ENCODE measurements at places on chromosomes 5 and 9.

DNA sequence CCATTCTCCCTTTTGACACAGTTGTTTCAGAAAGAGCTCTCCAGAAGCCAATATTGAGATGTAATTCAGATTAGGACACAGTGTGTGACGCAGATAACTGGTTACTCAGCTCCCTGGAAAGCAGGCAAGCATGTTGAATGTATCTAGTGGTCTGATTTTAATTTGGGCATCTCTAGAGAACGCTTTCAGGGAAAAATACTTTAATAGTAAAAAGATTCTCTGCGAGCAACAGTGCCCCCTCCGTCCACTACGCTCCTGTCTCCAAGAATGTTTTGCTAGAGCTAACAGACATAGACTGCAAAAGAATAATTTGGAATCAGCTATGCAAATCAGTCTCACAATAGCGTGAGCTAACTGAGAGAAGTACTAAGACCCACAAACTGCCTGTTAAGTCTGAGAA, 23.3 kb downstream of the CFAP90 start:
- DNase-seq = no peak

GRCh38 chr9:37575921-37576721, at the start of gene FBXO10:
Gene FBXO10, minus strand, starts transcription at chr9:37576380. Its CDS starts 34,612 bp downstream, at chr9:37541768.
- no peak for DNase-seq

DNA sequence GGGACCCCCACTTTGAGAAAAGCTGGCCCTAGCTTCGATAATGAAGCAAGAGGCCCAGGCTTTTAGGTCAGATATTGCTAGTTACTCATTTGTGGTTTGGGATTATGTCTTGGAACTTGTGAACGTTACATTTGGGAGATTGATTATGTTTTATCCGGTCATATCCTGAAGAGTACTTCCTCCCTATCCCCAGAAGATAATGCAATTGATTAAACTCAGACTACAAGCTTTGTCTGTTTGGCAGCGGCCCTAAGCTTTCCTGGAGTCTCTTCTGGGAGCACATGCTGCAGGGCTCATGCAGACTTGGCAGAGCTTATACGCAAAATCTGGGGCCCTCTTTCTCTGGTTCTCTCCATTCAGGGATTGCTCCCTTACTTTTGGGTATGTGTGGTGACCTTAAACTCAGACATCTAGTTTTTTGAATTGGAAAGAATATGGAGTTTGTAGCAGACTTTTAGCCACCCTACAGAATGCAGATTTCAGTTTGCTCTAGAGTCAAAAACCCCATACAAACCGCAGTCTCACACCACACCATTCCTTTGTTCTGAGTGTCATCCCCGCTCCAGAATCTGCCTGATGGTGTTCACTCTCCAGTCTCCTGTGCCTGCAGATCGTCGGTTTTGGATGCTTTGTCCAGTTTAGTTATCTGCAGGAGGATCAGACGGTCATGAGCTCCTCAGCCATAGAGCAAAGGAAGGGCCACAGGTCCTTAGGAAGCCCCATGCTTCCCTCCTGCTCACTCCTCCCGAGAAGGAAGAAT, 449.5 kb upstream of the TRPC7 start:
- DNase-seq = no peak

DNA sequence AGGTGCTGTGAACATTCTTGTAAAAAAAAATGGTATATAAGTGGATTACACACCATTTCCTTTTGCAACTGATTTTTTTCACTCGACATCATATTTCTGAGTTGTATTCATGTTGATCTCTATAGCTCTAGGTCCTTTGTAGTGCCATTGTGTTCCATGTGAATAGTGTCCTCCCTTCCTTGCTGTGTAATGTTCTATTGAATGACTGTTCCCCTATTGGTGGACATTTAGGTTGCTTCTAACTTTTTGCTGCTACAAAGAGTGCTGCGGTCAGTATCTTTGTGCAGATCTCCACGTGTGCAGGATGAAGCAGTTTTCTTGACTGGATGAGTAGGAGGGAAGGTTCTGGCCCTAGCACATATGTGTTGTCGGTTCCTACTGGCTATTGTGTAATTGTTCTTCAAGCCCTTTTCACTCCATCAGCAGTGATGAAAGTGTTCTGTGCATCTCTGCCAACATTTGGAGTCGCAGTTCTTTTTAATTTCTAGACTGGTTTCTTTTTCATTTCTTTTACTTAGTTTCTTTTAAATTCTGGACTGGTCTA, 20.2 kb downstream of the DAB2IP start:
- no peak for DNase-seq

DNA sequence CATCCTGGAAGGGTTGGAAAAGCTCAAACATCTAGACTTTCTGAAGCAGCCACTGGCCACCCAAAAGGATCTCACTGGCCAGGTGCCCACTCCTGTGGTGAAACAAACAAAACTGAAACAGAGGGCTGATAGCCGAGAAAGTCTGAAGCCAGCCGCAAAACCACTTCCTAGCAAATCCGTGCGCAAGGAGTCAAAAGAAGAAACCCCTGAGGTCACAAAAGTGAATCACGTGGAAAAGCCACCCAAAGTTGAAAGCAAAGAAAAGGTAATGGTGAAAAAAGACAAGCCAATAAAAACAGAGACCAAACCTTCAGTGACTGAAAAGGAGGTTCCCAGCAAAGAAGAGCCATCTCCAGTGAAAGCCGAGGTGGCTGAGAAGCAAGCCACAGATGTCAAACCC, 87.6 kb downstream of the MAP1B start:
- DNase-seq = no peak

DNA sequence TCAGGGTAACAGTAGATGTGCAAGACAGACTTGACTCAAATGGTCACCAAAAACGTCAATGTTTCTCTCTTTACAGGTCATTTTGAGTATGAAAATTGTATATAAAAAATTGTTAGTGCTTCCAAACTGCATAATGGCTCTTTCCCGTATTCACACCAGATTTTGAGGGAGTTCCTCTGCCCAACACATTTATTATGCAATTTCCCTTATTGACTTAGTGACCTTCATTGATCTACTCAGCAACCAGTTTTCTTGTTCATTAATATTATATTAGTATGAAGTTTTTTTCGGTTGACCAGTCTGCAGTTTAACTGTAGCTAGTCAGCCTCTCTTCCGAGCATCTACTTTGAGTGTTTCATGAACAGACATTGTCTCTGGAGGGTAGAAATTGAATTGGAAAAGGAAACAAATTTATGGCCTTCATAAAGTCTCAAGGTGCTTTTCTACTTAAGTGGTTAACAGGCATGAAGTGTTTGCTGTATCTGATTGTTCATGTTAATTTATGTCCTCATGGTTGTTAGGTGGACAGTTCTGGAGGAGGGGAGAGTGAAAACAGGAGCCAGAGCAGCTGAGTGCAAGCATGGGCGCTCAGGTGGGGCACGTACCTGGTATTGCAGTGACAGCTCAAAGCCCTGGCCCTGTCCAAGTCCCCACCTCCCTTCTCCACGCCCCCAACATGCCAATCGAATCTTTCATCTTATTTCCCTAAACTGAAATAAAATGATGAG, 240.2 kb downstream of the RFK start:
- no peak for DNase-seq

- DNase-seq = no peak
Observed at GRCh38 chr5:96054311-96055030, 92.8 kb upstream of the ELL2 start.

DNA sequence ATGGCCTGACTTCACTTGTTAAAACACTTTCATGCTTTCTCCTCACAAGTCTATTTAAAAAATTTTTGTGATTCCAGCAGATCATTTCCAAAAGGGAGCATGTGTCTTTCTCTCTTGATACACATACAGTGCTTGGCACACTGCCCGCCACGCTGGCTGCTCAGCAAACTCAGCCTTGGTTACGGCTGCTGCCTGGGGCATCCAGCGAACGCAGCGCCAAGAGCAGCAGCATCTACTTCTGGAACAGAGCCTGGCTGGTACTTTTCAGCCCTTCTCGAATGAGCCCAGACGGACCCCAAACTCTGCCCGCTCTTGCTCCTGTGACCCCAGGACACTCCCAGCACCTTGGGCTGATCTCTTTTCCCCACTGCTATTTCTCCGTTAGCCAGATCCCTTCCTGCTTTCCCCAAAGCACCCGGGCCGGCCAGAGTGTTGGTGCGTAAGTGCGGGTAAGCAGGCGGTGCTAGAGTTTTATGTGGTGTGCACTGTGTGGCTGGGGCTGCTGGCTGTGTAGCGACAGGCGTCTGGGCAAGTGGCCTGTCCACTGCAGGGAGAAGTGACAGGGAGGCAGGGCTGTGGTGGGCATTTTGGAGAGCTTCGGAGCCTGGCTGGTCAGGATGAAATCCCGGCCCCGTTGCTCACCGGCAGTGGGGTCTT, 73.2 kb downstream of the SH3PXD2B start:
- DNase-seq = no peak

- no peak for DNase-seq
Observed at GRCh38 chr9:107213561-107214028, 69.5 kb upstream of the RAD23B start.

- no peak for DNase-seq
Observed at GRCh38 chr9:125653325-125653724, 53.7 kb downstream of the MAPKAP1 start.

- DNase-seq = no peak
Observed at GRCh38 chr9:114471157-114471556, 34.1 kb downstream of the WHRN start.

DNA sequence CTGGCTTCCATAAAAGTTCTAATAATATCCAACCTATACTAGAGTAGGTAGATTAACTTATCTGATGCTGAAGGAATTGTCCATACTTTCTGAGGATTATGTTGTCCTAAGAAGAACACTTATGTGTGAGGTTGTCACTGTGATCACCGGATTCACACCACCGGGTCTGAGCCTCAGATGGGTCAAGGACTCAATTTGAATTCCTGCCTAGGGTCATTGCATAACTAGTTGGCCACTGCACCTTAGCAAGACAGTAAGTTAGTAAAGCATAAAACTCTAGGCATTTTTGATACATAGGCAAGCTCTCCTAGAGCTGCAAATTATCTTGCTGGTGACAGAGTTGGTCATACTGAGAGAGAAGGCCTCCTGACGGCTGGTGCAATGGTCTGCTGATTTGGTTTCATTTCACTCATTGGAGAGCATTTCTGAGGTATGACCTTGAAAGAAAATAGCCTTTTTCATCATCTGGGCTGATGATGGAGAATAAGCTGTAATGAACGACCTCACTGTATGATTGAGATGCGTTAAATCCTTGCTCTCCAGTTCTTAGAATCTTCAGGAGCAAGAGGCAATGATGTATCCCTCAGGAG, 72.0 kb upstream of the CKMT2 start:
- DNase-seq = no peak

- DNase-seq = no peak
Observed at GRCh38 chr9:135741276-135742219, 39.6 kb downstream of the KCNT1 start.

DNA sequence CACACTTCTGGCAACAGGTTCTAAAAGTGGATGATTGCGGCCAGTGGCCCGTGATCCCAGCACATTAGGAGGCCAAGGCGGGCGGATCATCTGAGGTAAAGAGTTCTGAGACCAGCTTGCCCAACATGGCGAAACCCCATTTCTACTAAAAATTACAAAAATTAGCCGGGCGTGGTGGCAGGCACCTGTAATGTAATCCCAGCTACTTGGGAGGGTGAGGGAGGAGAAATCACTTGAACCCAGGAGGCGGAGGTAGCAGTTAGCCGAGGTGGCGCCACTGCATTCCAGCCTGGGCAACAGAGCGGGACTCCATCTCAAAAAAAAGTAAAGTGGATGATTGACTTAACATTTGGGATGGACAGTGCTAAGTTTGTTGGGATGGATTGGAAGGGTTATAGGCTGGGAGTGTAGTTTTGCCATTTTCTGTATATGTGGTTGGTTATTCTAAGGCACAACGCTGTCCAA, 3.4 kb downstream of the MATR3 start:
- DNase-seq = no peak

GRCh38 chr5:14383923-14384322, 197.7 kb upstream of the OTULINL start:
- no peak for DNase-seq

- DNase-seq = no peak
Observed at GRCh38 chr9:126543490-126543889, 70.2 kb upstream of the LMX1B start.

DNA sequence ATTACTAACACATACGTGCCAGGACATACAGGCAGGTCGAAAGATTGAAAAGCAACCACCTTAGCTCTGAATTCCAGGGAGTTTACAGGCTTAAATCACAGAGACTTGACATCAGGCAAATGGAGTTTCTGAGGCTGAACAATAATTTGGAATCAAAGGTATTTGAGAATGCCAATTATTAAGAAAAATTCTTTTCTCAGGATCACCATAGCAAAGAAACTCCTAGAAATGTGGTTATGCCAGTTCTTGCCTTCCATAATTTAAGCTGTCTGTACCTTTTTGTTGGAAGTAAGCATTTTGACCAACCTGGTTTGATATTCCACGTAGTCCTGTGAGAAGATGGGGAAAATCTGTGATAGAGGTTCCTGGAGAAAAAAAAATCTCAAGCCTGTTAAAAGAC, 312.4 kb upstream of the SMARCA2 start:
- DNase-seq = no peak

GRCh38 chr5:31478901-31479300, 53.0 kb downstream of the DROSHA start:
- no peak for DNase-seq

DNA sequence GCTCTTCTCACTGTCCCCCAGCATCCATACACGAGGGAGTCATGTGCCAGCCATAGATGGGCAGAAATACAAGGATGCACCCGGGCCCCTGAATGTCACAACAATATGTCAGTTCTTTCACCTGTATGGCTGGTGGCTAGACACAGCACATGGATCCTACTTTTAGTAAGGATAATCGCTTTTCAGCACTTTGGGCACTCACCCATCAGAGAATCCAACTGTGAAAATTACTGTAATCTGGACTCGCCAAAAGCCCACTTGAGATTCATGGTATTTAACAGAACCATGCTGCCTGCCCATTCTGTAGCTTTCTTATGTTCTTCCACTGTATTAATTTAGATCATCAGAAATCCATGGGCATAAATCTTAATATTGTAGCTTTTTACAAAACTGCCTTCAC, 124.8 kb downstream of the FRMD3 start:
- DNase-seq = no peak

GRCh38 chr5:170581211-170581610, 77.4 kb downstream of the KCNIP1 start:
- DNase-seq = no peak

GRCh38 chr9:91768507-91768906, 181.5 kb downstream of the ROR2 start:
- DNase-seq = no peak

- no peak for DNase-seq
Observed at GRCh38 chr9:5577225-5577624, 51.7 kb upstream of the RIC1 start.

DNA sequence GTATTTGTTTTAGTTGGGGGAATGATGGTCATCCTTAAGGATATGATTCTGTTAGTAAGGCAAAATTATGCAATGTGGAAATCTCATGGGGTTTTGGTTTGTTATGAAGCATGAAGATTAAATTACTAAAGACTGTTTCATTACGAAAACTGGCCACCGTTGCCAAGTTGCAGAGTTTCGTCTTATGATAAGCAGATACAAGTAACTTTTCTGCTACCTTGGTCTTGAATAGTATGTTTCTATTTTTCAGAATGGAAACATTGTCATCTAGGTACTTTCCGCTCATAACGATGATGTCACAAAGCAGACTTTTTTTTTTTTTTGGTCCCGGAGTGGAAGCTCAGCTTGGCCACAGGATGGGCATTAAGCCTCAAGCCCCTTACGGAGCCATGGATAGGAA, 4.2 kb downstream of the CCNI2 start:
- DNase-seq = no peak
